ENCODE measurements at places on chromosomes 11 and 22.

DNA sequence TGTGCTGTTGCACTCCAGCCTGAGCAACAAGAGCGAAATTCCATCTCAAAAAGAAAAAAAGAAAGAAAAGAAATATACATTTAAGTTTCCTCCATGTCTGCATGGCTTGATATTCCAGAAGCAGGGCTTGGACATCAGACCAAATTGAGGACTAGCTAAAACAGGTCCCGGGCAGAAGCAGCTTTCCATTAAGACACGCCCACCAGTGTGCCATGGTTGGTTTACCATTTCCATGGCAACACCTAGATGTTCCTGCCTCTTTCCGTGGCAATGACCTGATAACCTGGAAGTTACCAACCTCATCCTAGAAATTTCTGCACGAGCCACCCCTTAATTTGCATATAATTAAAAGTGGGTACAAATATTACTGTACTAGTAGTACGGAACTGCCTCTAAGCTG lies 111.3 kb downstream of the NAT10 start:
- DNase-seq, result no peak

GRCh38 chr11:67564230-67564629 lies 19.4 kb upstream of the GSTP1 start:
- DNase-seq, result no peak

DNA sequence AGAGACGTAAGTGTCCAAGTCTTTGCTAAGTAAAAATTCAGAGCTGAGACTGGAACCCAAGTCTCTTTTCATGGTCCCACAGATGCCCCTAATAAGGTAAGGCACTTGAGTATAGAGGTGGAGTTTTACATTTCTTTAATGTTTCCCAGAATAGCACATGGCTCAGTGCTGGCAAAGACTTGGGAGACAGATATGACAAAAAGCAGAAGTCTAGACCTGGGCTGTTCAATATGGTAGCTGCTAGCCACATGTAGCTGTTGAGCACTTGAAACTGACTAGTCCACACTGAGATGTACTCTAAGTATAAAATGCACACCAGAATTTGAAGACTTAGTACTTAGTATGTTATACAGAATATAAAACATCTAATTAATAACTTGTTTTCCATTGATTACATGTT lies 17.6 kb downstream of the VSTM5 start:
- no peak for DNase-seq

GRCh38 chr11:74132833-74133232 lies 38.0 kb downstream of the C2CD3 start:
- DNase-seq, result no peak

DNA sequence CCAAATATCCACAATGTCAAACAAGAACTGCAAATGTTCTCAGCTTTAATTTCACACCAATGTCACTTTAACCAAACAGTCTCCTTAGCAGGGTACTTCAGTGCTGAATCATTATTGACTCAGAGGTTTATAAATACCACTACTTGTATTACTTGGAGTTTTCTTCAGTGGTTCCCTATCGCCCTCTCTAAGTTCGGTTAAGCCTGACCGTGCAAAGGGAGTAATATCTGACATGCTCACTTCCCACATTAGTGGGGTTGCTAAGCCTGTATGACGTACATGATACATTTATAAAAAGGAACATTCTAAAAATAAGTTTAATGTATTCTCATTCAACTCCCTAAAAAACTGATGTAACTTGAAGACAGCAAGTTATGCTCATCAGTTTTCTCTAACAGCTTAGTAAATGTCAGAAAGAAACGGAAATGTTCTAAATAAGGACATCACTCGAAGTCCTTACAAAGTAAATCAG lies 93.1 kb upstream of the ZC3H12C start:
- no peak for DNase-seq

- DNase-seq, result no peak
Measured at GRCh38 chr11:29783506-29783905, 233.3 kb downstream of the KCNA4 start.

- DNase-seq, result no peak
Measured at GRCh38 chr11:3825473-3826154, 15.1 kb downstream of the RHOG start.

- no peak for DNase-seq
Measured at GRCh38 chr11:9230296-9230695, 34.9 kb downstream of the DENND5A start.

DNA sequence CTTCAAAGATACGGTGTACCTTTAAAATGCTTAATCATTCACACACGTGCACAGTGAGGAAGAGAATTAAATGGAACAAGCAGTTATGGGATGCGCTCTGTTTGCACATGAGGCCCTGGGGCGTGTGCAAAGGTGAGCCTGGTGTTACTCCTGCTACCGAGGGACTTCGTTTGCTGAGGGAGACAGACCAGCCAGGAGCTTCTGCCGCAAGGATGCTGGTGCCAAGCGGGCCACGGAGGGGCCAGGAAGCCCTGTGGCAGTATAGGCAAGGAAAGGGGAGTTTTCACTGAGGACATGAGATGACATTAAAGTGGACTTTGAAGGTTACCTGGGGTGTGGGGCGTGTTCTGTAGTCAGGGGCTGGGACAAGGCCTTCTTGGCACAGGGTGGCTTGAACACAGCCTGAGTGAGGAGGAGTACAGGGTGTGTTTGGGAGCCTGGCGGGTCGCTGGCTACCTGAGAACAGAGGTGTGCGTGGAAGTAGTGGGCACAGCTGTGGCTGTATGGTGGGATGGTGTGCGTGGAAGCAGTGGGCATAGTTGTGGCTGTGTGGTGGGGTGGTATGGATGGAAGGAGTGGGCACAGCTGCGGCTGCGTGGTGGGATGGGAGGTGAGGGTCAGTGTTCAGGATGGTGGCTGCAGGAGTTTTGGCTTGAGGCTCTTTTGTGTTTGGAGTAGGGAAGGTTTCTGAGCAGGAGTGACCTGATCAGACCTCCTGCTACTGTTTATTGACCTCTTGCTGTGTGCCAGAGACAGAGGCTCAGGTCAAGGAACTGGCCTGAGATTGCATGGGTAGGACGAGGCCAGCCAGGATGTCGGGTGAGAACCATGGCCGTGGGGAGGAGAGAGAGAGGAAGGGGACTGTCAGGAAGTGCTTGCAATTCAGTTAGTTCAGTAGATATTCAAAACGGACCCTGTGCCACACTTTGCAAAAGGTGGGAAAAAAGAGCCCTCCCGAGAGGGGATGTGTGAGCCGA lies 13.7 kb downstream of the TBC1D22A start:
- DNase-seq, result no peak

- DNase-seq, result no peak
Measured at GRCh38 chr11:93737904-93738612, 3.2 kb downstream of the TAF1D start.

DNA sequence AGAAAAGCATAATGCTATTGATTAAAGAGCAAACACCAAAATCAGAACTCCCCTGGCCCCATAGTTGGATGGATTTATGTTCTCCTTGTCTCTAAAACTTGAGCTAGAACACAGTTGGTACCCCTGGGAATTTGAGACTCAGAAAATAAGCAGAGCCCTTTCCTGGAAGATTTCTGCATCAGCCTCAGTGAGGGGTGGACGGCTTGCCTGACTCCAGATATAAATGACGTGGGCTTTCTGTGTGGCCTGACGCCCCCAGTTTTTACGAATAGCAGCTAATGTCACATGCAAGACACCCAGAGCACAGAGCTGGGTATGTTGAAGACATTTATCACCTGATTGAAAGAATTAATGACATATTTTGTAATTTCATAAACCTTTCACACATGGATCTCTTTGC lies 130.8 kb downstream of the TRIM29 start:
- no peak for DNase-seq

DNA sequence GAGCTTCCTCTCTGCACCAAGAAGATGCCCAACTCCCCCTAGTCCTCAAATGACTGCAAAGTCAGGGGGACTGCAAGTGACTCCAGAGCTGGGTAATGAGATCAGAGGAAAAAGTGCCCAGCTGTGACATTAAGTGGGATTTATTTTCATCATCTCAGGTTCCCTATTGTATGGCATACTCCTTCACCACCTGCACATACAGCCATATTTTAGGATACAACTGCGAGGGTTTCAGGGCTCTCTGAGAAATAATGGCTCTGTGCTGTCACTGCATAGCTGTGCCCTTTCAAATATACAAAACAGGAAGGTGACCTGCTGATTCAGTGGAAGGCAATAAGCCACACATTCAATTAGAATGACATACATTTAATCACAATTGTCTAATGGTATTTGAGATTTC lies 45.6 kb upstream of the PLET1 start:
- DNase-seq, result no peak

DNA sequence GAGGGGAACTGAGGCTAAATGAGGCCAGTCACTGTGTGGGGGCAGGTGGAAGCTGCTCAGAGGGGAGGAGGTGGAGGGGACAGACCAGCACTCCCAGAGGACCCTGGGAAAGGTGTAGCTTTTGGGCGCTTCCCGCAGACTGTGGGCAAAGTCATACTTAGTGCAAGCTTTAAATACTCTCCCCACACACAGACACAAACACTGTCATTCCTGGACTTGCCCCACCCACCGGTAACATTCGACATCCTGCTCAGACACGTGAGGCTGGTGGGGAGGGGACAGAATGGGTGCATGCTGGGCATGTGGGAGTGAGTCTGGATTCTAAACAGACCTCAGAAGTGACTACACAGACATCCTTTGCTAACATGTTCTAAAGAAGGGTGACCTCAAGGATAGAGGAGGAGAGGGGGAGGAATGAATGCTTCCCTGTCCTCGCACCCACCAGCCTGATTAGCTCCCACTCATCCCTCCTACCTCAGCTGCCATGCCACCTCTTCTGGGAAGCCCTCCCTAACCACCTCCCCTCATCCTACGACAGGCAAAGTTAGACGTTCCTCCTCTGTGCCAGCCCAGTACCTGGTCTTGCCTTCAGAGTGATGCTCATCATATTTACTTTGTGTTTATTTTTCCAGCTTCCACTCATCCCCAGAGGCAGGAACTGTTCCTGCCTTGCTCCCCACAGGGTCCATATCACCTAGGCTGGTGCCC lies 22.2 kb downstream of the TSKU start:
- no peak for DNase-seq

DNA sequence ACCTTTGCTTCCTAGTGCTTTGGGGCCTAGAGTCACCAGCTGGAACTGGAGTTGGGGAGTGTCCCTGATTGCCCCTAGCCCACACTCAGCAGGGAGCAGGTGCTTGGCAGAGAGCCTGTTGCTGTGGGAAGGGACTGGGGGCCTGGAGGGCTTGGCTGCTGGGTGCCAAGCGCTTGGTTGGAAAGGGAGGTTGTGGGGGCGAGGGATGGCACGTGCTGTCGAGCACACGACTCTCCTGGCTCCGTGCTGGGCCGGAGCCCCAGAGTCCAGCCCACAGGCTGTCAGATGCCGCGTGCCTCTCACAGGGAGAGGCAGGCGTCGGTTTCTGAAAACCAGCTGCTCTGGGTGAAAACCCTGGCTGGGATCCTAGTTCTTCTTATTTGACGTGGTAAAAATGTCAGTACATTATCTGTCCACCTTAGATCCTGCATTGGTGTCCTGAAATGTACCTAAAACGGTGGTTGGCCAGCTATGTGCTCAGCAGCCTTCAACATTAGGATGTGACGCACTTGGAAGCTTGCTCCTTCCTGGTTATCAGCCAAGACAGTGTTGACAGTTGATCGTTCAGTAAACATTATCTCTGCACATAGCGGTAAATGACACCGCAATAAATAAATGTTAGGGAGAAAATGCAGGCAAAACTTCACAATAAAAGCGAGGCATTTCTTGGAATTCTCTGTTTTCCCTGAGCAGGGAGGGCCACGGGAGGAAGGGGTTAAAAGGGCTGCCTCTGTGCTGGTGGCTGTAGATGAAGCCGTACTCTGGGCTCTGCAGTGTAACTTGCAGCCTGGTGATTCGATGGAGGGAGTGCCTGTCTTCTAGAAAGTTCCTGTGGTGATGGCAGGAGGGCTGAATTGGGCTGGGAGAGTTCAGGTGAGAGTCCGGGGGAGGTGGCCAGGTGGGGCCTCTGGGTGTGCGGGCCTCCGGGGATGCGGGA lies 29.2 kb downstream of the GRAMD4 start:
- no peak for DNase-seq

All from T-cell (primary cell).